ENCODE measurements at places on chromosomes 12 and 14.

DNA sequence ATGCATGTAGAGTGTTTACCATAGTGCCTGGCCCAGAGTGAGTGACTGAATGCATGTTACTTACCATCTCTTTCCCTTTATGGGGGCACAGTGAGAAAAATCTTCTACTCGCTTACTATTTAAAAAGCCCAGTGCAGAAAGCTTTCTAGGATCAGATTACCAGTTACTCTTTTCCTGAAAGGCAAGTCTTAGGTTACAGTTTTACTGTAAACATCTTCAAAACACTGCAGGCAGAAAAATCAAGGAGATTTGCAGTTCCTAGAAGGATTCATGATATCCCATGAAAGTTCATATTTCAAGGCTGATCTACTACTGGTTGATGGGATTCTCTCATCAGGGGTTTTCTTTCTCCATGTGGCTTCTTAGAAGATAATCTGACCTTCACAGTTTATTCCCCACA, 29.3 kb upstream of the DAAM1 start:
- DNase-seq: no peak

DNA sequence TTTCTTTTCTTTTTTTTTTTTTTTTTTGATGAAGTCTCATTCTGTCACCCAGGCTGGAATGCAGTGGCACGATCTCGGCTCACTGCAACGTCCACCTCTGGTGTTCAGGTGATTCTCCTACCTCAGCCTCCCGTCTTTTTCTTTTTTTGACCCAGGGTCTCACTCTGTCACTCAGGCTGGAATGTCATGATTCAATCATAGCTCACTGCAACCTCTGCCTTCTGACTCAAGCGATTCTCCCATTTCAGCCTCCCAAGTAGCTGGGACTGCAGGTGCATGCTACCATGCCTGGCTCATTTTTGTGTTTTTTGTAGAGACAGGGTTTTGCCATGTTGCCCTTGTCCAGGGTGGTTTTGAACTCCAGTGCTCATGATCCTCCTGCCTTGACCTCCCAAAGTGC, 12.0 kb downstream of the FUT8 start:
- no peak for DNase-seq

DNA sequence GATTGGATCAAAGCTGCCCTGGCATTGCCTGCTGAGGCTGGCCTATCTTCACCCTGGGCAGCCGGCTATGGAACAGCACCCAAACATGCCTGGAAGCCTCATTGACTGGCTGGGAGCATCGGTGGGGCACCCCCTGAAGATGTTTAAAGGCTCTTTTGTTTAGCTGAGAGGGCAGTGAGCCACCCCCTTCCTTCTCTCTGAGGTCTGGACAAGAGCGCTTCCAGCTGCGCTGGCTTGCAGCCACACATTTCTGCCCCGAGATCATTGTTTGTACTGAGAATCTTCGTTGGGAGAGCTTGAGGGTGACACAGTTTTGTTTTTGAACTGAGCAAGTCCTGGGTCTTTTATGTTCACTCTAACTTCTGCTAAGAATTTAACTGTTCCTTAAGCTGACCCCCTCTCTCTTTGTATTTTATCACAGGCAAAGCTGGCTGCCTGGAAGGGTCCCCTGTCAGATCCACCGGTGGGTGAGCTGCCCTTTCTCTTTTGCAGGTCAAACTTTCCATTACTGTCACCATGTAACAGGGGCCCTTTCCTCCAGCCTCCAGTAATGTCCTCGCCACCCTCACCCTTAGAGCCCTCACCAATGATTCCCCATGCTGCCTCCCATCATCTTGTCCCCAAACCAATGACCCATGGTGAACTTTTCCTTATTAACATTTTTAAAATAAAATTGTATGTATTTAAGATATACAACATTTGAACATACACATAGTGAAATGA, 212.2 kb downstream of the KIF26A start:
- no peak for DNase-seq

GRCh38 chr14:75821831-75822521, 159.8 kb downstream of the TGFB3 start:
- DNase-seq: no peak

DNA sequence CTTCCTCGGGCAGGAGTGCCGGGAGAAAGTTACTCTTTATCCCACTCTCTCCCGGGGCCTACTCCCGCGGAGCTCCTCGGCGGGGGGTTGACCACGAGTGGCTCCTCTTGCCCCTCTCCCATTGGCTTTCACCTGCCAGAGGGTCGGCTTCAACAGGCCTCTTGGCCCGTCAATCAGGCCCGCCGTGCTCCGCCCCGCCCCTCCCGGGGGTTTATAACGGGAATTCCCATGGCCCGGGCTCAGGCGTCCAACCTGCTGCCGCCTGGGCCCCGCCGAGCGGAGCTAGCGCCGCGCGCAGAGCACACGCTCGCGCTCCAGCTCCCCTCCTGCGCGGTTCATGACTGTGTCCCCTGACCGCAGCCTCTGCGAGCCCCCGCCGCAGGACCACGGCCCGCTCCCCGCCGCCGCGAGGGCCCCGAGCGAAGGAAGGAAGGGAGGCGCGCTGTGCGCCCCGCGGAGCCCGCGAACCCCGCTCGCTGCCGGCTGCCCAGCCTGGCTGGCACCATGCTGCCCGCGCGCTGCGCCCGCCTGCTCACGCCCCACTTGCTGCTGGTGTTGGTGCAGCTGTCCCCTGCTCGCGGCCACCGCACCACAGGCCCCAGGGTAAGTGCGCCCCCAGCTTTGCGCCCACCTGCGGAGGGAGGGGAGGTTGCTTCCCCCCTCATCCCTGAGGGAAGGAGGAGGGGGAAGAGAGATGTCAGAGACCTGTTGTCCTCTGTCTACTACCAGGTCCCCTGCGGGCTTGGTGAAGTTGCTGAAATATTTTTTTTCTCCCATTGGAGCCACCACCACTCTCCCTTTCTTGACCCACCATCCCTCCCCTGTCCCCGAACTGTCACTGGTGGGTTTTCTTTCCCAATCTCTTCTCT, at the start of gene SMOC1:
Gene SMOC1, plus strand, starts transcription at position 242 of the 869 bp plus-strand sequence. Its CDS starts 263 bp downstream, at position 505.
- peak; percentile 92 for DNase-seq

- no peak for DNase-seq
Observed at GRCh38 chr12:19810213-19810612, 370.9 kb downstream of the AEBP2 start.

DNA sequence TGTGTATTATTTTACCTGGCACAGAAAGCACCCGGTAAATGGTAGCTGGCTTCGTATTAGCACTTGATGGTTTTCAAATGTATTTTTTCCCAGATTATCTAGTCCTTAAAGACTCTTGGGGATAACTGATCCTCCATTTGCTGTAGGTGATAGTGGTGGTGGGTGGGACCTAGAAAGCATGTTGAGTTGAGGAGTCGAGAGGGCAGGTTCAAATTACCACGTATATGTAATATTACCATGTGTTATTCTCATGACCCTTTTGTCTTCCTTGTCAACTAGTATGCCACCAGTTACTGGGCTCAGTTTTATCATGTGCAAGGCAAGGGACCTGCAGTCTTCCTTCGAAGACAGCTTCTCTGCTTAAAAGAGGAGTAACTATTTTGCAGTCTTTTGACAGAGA, 1.8 kb downstream of the GLRX5 start:
- no peak for DNase-seq

- no peak for DNase-seq
Observed at GRCh38 chr12:29656762-29657538, 126.8 kb downstream of the TMTC1 start.

DNA sequence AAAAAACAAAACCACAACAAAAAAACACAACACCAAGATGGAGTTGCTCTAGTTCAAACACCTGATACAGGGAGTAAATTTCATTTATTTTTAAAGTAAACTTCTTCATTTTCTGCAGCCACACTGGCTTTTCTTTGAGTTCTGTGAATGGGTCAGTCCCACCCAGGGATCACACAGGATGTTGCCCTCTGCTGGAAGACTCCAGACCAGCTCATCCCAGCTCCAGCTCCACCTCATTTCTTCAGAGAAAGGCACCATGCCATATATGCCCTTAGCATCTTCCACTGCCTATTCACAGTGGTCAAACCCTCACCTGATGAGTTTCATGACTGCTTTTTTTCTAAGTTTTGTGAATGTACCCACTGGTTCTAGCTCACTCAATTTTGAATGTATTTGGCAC, 8.0 kb downstream of the GLIPR1 start:
- DNase-seq: no peak

- no peak for DNase-seq
Observed at GRCh38 chr12:109134186-109134917, 18.0 kb downstream of the ACACB start.

GRCh38 chr12:50403001-50403440, 2.3 kb downstream of the LARP4 start:
- no peak for DNase-seq

GRCh38 chr14:74155287-74155686, 70.5 kb downstream of the LIN52 start:
- DNase-seq: no peak

DNA sequence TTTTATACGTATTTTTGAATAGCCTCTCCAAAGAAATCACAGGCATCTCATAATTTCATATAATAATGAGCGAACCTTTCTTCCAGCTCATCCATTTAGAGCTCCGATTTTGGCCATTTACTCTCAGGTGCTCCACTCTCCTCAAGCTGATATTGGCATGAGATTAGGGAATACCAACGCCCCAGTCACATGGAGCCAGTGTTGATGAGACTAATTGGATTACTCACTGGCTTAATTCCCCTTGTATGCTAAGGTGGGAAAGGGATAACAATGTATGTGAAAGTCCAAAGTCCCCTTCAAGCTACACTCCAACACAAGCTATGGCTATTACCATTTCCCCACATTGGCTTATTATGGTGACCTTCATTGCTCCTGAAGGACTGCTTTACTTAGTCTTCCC, 76.6 kb upstream of the NAV3 start:
- DNase-seq: no peak
